ENCODE measurements at places on chromosomes 11 and 22. TPM values are rescaled to one million over a fixed set of nuclear protein-coding genes. Genes with fewer than 3 reads are reported as not detected.

IGLL1 gene
- total RNA-seq: not detected

FLRT1 gene
- total RNA-seq: 0.54 TPM

DNA sequence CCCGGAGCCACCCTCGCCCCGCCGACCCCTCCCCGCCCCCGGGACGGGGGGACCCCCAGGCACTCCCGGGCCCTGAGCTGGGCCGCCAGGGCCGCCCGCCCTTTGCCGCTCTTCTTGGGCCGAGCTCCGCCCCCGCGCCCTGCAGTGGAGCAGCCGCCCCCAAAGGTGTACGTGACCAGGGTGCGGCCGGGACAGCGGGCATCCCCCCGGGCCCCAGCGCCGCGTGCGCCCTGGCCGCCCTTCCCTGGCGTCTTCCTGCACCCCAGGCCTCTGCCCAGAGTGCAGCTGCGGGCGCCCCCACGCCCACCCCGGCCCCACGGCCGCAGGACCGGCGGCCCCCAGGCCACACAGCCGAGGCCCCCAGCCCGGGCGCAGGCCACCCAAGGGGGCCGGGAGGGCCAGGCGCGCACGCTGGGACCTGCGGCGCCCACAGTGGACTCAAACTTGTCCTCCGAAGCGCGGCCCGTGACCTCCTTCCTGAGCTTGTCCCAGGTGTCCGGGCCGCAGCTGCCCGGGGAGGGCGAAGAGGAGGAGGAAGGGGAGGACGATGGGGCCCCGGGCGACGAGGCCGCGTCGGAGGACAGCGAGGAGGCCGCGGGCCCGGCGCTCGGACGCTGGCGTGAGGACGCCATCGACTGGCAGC lies 7.4 kb downstream of the B4GALNT4 start:
- no peak for DNase-seq

DNA sequence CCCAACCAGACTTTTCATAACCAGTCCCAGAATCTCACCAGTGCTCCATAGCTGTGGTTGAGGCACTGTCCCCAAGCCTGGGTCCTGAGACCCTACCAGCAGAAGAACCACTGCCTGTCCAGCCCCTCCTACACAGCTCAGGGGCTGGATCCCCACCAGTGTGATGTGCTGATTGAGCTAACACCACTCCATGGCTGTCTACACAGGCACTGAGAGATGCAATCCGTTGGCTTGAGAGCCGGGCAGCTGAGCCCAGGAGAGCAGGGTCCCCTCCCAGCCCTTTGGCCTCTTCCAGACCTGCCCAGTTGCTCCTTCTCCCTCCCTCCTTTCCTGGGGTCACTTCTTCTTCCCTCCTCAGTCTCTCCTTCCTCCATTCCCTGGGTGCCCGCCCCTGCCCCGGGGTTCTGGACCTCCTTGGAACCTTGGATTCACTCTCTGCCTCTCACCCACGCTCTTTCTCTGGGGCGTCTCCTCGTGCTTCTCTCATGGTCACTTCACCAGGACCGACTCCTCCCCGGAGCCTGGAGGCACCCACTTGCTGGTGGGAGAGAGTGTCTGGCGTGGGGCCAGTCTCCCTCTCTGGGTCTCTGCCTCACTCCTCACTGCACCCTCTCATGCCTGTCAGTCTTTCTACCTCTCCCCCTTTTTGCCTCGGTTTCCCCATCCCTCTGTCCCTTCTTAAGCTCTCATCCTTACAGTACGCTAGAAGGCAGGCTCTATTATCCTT lies 706 bp upstream of the SCYL1 start:
- no peak for DNase-seq

DNA sequence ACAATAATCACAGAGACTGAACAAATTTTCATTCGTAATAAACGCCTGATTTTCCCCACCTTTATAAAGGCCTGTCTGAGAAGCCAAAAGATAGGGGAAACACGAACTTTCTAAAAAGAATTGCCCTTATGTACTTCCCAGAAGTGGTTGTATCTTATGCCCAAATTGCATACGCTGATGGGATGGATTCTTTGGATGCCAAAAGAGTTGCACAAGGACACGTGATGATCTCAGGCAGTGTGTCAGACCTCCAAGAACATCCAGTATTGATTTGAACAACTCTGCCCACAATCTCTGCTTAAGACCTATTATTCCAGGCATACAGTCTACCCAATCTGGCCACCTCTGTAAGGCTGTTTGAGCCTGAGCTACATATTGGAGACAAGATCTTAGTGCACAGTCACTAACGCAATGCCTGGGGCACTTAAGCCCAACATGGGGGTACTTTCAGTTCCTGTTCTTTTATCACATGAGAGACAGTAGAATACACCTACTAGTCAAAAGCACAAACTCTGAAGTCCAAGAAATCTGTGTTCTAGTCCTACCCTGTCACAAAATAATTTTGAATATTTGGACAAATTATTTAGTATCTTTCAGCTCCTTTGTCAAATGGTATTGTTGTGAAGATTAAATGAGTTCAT lies 38.9 kb downstream of the OR10A6 start:
- DNase-seq: no peak

- no peak for DNase-seq
These were observed at the start of gene CD151 for GRCh38 chr11:832529-833113. TSS of gene CD151 (plus strand) at chr11:832952. CDS start at chr11:836070, 3,118 bp downstream.

SORL1 gene
- total RNA-seq: 3.1 TPM

DNA sequence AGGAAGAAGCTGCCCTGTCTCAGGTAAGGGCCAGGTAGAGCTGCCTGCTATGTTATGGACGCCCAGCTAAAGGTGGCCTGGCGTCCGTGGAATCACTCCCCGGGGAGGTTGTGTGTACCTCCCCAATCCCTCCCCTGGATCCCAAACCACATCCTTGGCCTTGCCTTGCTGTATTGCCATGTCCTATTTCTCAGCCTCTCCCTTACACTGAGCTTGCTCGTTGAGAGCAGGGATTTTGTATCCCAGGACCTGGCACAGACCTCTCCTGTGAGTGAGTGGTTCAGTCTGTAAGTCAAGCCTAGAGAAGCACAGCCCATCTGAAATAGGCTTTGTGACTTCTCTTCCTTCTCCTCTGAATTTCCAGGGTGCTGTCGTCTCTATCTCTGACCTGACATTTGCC lies 53.9 kb downstream of the TRAF6 start:
- no peak for DNase-seq

- DNase-seq: no peak
These were observed 6.4 kb downstream of the MMP12 start for GRCh38 chr11:102868339-102868738.

- DNase-seq: no peak
These were observed 14.2 kb upstream of the ST14 start for GRCh38 chr11:130145311-130145812.

DNA sequence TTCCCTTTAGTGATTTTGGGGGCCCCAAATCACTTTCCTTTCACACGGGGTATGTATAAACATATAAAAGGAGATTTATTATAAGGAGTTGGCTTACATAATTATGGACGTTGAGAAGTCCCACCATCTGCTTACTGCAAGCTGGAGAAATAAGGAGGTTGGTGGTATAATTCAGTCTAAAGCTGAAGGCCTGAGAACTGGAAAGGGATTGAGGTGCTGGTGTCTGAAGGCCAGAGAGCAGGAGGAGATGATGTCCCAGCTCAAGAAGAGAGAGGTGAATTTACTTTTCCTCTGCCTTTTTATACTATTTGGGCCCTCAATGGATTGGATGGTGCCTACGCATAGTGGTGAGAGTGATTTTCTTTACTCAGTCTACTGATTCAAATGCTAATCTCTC lies 1.3 kb upstream of the ZNF202 start:
- DNase-seq: no peak

- DNase-seq: peak; percentile 91
These were observed 14.3 kb downstream of the BLID start for GRCh38 chr11:122101625-122102291.

RASD2 gene
- not detected for total RNA-seq

- DNase-seq: peak; percentile 25
These were observed 39.9 kb downstream of the MYEOV start for GRCh38 chr11:69333879-69334278.

H19 gene
- total RNA-seq: 1,569 TPM

- DNase-seq: no peak
These were observed 21.9 kb downstream of the PC start for GRCh38 chr11:66936311-66936711.

DNA sequence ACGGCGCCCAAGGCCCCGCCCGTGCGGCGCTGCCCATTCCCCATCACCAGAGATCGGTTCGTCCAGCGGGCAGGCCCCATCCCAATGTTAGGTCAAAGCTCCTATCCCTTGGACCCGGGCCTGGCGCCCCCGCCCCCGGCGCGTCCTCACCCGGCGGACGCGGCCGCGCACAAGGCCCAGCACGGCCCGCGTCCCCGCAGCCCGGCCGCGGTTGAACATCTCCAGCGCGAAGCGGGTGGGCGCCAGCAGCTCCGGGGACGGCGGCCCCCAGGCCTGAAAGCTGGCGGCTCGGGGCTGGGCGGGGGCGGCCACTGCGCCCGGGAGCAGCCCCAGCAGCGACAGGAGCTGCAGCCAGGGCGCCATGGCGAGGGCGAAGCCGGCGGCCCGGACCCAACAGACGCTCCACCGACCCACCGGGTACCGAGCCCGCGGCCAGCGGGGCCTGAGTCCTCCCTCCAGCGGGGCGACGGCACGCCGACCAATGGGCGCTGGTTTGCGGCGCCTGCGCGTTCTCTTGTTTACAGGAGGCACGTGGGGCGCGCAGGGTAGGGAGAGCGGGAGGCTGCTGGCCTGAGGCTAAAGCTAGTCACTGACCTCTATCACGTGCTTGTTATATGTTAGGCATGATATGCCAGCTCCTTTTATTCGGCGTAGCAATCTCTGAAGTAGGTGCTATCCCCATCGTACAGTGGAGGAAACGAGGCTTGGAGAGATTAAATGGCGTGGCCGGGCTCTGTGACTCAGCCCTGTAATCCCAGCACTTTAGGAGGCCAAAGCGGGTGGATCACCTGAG lies at the start of gene CTSF:
TSS of gene CTSF (minus strand) at position 483 of the 793 bp plus-strand sequence. CDS start at position 363, 120 bp downstream.
- no peak for DNase-seq

DNA sequence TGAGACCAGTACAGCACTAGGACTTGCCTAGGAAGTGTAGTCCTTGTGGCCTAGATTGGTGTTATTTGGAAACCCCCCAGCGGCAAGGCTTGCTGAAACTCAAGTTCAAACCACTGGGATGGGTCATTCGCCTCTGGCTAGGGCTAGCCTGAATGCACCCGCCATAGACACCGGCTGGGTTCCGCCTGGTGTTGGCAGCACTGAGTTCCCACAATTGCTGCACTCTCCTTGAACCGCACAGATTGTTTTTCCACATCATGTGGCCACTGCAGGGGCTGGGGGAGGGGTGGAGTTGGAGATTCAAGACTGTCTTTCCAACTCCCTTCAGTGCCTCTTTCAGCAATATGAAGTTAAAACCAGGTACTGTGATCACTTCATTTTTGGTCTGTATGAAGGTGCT lies 43.1 kb downstream of the CCDC73 start:
- DNase-seq: no peak

- no peak for DNase-seq
These were observed 16.7 kb downstream of the TMEM121B start for GRCh38 chr22:17104336-17104935.

DNA sequence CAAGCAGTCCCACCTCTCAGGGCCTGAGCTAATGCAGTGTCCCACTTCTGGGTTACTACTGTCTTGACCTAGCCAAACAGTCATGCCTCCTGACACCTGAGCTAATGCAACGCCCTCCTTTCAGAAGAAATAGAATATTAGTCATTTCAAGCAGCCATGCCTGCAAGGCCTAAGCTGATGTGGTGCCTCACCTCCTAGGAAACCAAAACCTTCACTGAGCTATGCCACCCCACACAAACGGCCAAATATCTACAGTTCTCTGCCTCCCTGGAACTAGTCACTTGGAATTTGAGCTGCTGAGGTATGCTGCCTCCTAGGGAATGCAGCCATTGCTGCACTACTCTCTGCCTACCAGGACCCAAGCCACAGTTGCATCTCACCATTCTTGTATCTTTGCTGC lies 8.3 kb upstream of the MS4A6E start:
- no peak for DNase-seq

MMP20 gene
- not detected for total RNA-seq

DNA sequence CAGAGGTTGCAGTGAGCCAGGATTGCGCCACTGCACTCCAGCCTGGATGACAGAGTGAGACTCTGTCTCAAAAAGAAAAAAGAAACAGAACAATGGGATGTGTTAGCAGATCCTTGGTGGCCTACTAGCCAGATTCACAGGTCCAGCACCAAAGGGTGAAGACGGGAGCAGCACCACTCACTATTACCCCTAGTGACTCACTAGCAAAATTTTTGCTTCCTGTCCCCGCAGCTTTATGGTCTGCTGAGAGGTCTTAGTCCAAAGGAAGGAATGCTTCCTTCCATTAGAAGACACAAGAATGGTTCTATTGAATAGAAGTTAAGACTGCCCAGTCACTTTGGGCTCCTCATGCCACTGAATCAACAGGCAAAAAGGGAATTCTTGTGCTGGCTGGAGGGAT lies 35.9 kb upstream of the NUP50 start:
- DNase-seq: no peak

GRCh38 chr11:62721994-62722393 lies 5.3 kb downstream of the HNRNPUL2 start:
- no peak for DNase-seq

OR51B2 gene
- total RNA-seq: not detected

DNA sequence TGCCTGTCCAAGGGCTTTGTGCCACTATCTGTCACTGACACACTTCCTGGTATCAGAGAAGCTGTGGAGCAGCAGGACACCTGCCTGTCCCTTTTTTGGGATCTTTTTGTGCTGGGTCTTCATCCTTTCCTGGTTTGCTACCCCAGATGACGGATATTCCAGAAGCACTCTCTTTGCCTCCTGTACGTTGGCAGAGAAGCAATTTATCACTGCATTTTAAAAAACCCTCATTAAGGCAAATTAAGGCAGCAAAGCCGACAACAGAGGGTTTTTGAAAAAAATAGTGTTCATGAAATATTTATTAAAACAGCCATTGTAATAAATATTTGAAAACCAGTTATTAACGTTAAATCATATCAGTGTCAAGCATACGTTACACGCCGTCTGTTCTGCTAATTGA lies 209.6 kb upstream of the NTM start:
- DNase-seq: no peak

ISX gene
- not detected for total RNA-seq

- DNase-seq: no peak
These were observed 638 bp upstream of the TENM4 start for GRCh38 chr11:79441461-79441875.

- DNase-seq: no peak
These were observed 445.6 kb downstream of the SOX6 start for GRCh38 chr11:15910761-15911160.

GRCh38 chr11:37313266-37313665 lies 715.2 kb upstream of the RAG2 start:
- DNase-seq: no peak
